Left renal pelvis (tissue), 4 donors: ENCODE measurements at places on chromosomes 12 and 14.
A peak's percentile ranks its signal among the peaks of the same experiment; 100 is the strongest.

DNA sequence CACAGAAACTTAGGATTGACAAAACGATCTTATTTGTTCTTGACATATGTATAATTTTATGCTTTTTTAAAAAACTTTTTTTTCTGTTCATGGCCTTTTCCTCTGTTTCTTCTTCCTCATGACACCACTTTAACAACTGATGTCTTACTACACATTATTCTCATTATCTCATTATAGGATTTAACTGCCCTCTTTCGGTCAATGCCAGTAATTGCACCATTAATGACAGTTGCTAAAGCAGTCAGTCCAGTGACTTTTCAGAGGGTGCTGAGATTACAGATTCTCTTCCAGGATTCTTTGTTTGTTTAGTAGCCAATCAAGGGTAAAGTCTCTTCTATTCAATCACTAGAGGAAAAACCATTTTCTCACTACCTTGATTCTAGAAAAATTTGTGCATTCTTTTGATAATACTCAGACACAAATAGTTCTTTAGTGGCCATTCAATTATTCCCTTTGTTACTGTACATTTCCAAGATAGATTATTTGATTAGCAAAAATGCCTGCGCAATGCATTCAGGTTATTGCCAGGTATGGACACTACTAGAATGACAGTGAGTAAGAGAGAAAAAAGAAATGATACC lies 50.1 kb downstream of the KLRG1 start:
- no peak for DNase-seq

- DNase-seq: no peak
Measured at GRCh38 chr14:59511916-59512575, 27.7 kb downstream of the JKAMP start.

DNA sequence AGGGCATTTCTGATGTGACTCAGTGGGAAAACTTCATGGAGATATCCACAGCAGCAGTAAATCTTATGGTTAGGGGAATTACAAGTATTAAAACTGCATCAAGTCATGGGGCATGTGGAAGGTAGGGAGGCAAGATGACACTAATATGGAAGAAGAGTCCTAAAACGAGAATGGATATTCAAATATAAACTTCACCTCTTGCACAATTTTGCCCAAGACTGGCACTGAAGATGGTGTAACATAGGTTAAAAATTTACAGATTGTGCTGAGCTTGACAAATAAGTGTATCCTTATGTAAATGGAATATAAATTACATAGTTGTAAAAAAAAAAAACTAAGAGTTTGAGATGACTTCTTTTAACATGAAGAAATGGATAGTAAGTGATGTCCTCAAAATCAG lies 12.8 kb downstream of the ETFRF1 start:
- no peak for DNase-seq

- no peak for DNase-seq
Measured at GRCh38 chr12:31600252-31600651, 9.3 kb upstream of the DENND5B start.

DNA sequence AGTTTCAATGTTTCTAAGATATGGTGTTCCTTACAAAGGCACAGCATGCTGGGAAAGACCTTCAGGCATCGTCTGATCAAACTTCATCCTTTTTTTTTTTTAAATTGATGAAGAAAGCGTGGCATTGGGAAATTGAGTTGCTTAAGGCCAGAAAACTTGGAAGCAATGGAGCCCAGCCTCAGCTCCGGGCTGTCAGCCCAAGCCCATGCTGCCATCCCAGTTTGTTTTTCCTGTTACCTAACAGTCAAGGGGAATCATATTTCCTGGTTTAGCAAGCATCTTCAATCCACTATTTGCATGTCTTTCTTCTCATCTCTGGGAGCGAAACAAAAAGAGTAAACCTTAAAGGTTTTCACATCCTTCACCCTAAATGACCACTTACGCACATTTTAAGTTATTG lies 200.2 kb downstream of the CHST11 start:
- DNase-seq: no peak

- peak; percentile 27 for DNase-seq
Measured at GRCh38 chr12:20024194-20024593, 344.1 kb upstream of the PDE3A start.

GRCh38 chr12:3236345-3237187 lies 159.4 kb downstream of the TSPAN9 start:
- DNase-seq: no peak

- no peak for DNase-seq
Measured at GRCh38 chr12:42373669-42374068, 47.7 kb downstream of the PPHLN1 start.

GRCh38 chr14:103386713-103387329 lies 1.6 kb downstream of the MARK3 start:
- no peak for DNase-seq

- no peak for DNase-seq
Measured at GRCh38 chr14:22845821-22846625, 9.6 kb downstream of the MMP14 start.

DNA sequence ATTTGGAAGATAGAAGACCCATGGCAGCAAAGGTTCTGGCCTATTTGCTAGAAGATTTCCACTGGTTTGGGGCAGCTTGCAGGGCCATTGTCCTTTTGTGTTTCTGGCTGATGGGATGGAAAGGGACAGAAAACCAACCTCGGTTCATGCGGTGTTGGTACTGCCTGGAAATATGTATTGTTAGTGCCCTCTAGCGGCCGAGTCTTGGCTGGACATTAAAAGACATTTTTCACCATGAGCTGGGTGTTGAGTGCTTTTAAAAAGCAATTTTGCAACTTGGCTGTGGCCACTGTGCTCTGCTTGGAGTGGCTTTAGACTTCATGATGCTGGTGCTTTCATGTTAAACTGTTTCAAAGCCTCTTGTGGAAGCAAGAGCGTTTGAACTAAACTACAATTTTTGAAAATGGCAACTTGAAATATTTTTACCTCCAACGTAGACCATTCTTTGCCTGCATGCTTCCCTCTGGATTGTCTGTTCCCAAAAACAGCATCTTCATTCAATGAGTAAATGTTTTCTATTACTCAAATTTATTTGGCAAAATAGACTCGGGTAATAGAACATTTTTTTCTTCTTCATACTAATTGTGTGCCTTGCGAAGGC lies 102.7 kb upstream of the TBX5 start:
- DNase-seq: peak; percentile 59

DNA sequence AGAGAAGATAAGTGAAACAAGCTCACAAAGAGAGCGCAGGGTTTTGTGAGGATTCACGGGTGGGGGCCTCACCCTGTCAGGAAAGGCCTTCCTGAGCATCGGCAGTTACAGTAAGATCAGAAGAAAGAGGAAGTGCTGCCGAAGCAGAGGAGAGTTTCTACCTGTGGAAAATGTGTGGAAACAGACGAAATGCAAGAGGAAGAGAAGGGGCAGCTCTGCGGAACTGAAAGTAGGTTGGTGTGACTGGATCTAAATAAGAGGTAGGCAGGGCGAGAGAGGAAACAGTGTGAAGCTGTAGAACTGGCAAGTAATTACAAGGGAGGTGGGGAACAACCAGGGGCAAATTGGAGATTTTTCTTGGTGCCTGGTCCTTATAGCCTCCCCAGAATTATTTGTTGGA lies 2.6 kb downstream of the GPR68 start:
- no peak for DNase-seq

DNA sequence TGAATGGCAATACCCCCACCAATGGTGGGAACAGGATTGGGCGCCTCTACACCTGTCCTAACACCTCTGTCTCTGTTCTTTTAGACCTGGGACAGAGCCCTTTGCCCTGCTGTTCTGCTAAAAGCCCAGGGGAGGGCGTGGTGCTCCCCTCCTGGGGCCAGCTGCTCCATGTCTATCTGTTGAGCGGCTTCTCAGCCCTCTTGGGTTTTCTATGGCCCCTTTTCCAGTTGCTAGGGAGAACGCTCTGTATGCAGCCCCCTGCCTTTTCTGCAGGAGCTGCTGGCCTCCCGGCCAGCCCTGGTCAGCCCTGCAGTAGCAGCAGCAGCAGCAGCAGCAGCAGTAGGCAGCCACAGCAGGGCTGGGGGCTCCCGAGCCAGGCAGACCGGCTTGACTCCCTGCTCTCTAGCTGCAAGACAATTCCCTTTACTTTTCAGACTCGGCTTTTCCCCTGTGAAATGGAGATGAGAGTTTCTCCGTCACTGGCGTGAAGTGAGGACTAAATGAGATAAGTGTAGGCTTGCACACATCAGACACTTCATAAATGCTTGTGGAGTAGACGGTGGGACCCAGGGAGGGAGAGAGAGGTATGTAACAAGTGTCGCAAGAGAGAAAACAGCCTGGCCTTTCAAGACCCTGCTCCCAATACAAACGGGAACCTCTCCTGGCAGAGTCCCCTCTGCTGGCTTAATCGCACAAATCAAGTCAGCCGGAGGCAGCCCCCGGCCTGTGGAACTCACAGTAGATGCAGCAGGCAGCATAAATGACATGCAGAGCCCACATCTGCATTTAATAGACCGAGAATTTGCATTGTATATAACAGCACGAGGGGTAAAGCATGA lies 1.0 kb downstream of the RTL1 start:
- no peak for DNase-seq

DNA sequence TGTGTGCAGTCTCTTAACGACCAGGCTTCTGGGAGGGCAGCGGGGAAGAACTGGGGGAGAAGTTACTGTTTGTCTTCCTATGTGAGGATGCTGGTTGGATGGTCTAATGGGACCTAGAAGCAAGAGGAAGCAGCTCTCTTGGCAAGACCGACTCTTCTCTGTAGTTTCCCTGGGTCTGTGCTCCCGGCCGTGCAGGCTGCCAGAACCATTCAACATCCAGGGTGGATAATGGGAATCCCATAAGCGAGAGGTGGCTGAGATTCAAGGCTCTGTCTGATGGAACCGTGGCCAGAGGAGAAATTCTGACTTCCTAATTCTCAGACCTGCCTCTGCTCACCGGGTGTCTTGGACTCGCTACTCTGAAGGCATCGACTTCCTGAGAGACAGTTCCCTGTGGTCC lies 561.0 kb upstream of the TBX3 start:
- DNase-seq: no peak

GRCh38 chr14:82549306-82549990 lies 1015.8 kb upstream of the SEL1L start:
- no peak for DNase-seq
